ENCODE measurements at places on chromosomes 7 and 10.
A peak's percentile ranks its signal among the peaks of the same experiment; 100 is the strongest.

- DNase-seq = no peak
These were observed 33.4 kb downstream of the PRKAR2B start for GRCh38 chr7:107077699-107078516.

- no peak for DNase-seq
These were observed 54.0 kb upstream of the HECW1 start for GRCh38 chr7:43058271-43059066.

DNA sequence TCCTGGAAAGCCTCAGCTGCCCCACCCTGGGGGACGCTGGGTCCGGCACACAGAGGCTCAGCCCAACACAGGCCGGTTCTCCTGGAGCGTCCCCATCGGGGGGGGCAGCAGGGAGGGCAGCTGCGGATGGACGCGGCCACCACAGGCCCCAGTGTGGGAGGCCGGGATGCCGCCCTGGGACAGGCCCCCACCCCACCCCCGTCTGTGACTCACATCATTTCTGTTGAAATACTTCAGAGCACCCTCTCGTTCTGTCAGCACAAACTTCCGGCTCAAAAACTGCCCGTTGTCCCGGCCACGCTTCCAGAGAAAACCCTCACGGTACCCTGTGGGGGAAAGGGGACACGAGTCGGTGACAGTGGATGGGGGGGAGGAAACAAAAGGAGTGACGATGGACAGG is 28.5 kb downstream of the GET4 start:
- DNase-seq = no peak

DNA sequence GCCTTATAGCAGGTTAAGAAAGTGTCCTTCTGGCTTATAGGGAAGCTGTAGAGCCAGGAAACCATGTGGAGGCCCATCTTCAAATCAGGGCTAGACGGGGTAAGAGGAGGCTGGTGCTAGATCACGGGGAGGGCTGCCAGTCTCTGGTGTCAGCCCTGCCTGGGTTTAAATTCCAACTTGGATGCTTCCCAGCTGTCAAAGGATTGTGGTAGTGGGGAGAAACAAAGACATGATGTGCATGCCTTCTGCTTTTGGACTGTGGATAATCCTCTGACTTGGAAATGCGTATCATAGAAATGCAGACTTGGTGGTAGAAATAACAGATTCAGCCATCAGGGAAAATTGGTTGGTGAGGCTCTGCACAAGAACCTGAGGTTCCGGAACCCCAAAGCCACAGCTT is 325.6 kb downstream of the PHTF2 start:
- DNase-seq = no peak

GRCh38 chr10:103466734-103467133 is 8.0 kb upstream of the CALHM1 start:
- no peak for DNase-seq

DNA sequence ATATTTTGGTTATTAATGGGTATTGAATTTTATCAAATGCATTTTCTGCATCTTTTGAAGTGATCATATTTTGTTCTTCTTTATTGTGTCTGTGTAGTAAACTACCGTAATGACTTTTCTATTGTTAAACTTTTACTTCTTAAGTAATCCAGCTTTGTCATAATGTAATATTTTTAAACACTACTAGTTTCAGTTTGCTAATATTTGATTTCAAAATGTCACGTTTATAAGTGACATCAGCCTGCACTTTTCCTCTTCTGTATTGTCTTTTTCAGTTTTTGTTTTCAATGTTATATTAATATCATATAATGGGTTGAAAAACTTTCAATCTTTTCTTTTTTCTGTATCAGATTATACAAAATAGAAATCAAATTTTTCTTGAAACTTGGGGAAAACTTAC is 71.6 kb upstream of the ANKRD1 start:
- DNase-seq = no peak

DNA sequence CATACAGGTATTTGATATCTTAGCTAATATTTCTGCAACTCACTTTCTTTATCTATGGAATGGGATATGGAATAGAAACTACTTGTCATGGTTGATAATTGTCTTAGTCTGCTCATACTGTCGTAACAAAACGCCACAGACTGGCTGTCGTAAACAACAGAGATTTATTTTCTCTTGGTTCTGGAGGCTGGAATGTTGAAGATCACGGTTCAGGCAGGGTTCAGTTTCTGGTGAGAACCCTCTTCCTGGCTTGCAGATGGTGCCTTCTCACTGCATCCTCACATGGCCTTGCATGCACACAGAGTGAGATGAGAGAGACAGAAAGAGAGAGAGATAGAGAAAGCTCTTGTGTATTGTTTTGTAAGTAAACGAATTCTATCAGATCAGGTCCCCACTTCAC is 332.7 kb upstream of the MAGI2 start:
- no peak for DNase-seq

DNA sequence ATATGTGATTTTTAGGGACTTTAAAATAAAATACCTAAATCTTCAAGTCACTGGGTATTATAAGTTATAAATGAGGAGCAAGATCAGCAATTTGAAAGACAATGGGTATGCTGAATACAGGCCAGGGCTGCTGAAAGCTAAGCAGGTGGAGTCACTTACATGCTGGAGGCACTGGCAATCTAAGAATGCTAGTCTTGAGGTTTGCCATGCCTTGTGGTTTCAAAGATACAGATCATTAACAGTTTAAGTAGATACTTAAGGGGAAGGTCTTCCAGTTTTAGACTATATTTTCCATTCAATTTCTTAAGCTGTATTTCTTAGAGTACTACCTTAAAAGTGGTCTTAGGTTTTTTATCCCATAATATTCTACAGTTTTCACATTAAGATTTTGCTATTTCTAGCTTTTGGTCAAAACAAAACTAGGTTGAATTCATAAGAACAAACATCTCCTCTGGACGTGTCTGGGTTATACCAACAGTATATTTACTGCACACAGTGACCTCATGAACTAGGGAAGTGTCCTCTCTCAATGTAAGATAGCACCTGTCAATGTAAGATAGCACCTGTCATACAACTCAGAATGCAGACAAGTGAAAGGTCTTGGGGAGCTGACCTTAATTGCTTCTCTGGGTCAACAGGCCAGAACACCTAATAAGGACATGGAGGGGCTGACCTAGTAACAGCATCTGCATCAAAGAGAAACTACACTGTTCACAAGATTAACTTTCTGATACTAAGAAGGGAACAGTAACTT is 2.0 kb downstream of the SRI start:
- DNase-seq = peak; percentile 39

- no peak for DNase-seq
These were observed 111.0 kb downstream of the TCF7L2 start for GRCh38 chr10:113061054-113061430.

DNA sequence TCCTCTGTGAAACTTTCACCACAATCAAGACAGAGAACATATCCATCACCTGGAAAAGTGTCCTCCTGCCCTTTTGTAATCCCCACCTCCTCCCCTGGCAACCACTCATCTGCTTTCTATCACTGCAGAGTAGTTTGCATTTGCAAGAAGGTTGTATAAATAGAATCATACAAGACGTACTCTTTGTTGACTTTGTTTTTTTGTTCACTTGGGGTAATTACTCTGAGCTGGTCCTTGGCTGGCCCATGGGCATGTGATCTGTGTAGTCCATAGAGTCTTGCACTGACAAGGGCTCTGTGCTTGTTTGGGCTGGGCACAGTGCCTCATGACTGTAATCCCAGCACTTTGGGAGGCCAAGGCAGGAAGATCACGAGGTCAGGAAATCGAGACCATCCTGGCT is 7.8 kb upstream of the HACD1 start:
- no peak for DNase-seq

DNA sequence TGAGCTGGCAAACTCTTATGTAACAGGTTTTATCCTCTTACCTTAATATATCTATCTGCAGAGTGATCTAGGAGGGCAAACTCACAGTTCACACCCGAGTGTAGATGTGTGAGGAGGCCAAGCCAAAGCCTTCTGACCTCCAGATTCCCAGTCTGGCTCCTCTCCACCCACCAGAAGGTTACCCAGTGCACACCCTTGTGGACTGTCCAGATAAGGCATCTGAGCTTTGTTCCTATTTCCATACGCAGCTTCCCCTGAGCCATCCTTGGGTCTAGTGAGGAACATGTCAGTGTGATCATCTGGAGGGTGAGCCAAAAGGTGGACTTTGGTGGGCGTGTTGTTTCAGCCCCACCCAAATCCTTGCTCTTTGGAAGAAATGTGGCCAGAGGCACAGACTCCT is 203.0 kb upstream of the MEOX2 start:
- DNase-seq = no peak

DNA sequence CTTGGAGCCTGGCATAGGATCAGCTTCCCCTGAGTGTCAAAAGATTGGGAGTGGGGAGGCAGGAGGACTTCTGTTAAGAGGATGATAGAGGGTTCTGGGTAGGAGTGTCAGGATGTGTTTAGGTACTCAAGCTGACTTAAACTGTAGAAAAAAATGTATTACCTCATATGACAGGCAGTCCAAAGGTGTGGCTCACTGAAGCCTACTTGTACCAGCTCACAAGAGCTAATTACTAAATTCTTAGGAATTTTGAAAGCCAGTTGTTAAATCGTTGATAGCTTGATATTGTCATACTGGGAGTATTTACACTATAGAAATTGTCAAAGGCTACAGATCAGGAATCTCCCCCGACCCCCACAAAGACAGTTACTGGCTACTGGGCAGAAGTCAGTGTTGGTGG is 32.1 kb downstream of the FAS start:
- no peak for DNase-seq

GRCh38 chr7:76338298-76339084 is 20.3 kb downstream of the YWHAG start:
- DNase-seq = no peak

DNA sequence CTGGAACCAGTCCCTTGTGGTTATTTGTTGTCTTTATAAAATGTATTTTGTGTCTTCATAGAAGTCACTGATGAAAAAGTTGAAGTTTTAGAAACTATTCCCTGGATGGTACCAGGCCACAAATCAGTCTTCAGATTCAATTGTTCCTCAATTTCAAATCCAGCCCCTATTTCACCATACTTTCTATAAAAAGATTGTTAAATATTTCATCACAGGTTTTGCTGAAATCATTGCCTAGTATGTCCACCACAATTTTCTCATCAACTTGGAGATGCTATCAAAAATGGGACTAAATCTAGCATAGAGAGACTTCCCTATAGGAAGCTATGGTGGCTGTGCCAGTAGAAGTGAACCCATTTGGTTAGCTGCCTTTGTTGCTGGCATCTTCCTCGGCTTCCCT is 118.5 kb downstream of the RAB18 start:
- no peak for DNase-seq

- DNase-seq = no peak
These were observed 61.4 kb downstream of the CHCHD3 start for GRCh38 chr7:133020496-133020895.

DNA sequence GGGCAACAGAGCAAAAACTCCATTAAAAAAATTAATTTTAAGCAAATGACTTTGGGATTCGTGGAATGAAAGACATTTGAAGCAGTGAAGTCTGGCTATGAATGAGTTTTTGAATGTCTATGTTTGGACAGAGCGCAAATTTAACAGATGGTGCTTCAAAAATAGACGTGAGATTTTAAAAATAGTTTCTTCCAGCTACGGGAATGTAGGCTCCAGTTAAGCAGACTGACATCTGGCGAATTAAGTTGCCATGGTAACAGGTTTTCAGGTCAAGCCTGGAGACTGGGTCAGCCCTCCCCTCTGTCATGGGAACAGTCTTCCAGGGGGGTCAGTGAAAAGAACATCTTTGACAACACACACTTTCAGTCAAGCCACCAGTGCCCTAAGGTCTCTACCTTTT is 62.0 kb downstream of the MYOF start:
- DNase-seq = no peak

GRCh38 chr10:91294134-91294906 is 73.9 kb downstream of the PCGF5 start:
- DNase-seq = no peak

- DNase-seq = peak; percentile 37
These were observed 24.5 kb upstream of the KLF14 start for GRCh38 chr7:130758429-130759056.

GRCh38 chr7:134058980-134059379 is 68.2 kb upstream of the LRGUK start:
- no peak for DNase-seq

GRCh38 chr7:101631224-101631714 is 2.2 kb upstream of the MYL10 start:
- no peak for DNase-seq

GRCh38 chr10:49371967-49372366 is 23.9 kb downstream of the DRGX start:
- DNase-seq = no peak

GRCh38 chr7:57772126-57772924 is 322.3 kb downstream of the ZNF716 start:
- no peak for DNase-seq

DNA sequence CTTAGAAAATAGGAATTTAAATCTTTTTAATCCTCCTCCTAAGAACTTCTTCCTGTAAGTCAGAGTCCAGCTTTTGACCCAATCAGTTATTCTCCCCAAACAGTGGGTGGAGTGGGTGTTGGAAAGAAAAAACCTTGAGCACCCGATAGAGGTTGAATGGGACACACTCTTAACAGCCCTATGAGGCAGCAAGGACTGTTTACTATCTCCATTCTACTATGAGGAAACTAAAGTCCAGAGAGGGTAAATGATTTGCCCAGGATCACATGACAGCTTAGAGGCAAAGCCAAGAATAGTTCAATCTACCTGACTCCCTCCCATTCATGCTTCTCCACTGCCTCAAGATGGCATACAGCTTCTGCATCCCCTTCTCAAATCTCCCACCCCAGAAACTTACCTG is 57.6 kb upstream of the SLC35B4 start:
- no peak for DNase-seq

DNA sequence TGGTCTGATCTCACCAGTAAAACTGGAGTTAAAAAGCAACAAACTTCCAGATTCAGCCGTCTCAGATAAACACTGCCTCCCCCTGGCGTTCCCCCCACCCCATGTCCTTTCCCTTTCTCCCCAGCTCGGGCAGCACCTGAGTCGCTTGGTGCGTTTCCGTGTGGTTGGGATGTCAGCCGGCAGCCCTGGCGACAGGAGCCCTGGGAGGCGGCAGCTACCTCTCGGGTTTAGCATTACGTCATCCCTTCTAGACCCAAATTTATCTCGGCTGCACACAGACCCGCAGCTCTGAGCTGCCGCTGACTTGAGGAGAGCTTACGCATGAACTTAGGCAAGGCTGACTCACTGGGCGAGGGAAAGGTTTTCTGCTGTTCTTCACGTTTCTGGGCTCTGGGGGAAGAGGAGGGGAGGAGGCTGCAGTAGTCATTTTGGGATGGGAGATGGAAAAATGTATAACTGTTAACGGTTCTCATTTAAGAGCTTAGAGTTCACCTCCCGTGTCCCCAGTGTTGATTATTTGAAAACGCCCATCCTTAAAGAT is 14.4 kb downstream of the MXI1 start:
- DNase-seq = peak; percentile 86

DNA sequence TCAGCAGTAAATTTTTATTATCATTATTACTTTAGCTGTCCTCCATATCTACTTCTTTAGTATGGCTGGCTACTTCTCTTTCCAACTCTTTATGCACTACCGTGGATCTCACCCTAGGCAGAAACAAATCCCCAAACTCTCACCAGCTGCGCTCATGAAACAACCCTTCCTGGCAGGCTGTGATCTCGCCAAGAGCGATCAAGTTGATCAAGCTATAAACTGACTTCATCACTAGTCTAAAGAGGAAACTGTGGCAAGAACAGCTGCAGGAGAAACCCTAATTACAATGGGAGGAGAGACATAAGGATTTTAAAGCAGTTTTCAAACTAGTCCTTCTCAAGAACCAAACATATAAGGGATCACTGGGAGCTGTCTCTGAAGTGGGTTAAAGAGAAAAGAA is 160.5 kb upstream of the PRSS58 start:
- DNase-seq = no peak
